ENCODE measurements at places on chromosomes 16 and 17.

GRCh38 chr17:15291674-15292361 is 26.7 kb upstream of the PMP22 start:
- DNase-seq = no peak

DNA sequence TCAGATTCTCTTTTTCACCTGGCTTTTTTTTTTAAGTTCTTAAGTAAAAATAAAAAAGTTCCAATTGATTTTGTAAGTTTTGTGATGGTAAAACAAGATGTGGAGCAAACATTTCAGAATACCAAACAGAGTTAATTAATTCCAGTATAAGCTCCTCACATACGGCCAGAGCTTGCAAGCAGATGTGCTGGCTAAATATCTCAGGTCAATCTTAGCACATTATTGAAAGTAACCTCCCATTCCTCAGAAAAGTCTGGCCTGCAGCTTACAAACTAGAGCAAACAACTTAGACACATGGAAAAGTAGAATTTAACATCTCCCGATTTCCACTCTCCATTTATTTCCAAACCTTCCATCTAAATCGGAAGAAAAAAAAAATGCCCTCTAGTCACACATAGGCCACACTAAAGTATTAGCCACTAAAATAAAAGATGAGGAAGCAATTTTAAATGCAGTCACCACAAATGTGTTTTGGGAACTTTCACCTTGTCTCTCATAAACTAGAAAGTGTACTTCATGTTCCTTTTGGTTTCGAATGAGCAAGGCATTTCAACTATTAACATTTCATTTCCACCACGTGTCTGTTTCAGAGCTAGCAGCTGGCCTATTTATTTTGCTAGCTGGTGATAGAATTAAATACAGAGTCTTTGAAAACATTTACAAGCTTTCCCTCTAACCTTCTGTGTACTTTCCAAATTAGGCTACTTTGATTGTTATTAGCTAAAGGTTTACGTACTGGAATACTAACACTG is 143.3 kb downstream of the STX8 start:
- DNase-seq = no peak

DNA sequence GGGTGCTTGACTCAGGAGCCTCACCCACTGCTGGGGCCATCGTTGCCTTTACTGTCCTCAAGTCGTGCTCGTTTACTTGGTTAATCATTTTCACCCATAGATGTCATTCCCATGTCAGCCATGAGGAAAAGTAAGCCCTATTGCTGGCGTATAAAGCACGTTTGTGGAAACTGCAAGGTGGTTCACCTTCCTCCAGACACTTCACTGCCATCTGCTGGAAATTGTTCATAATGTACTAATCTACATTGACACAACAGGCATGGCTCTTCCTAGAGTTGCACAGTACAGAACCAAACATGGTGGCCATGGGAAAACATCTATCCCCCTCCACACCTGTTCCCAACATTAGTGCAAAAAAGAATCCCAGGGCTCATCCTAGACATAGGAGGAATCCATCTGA is 116.6 kb downstream of the ZNF18 start:
- peak; percentile 15 for DNase-seq

DNA sequence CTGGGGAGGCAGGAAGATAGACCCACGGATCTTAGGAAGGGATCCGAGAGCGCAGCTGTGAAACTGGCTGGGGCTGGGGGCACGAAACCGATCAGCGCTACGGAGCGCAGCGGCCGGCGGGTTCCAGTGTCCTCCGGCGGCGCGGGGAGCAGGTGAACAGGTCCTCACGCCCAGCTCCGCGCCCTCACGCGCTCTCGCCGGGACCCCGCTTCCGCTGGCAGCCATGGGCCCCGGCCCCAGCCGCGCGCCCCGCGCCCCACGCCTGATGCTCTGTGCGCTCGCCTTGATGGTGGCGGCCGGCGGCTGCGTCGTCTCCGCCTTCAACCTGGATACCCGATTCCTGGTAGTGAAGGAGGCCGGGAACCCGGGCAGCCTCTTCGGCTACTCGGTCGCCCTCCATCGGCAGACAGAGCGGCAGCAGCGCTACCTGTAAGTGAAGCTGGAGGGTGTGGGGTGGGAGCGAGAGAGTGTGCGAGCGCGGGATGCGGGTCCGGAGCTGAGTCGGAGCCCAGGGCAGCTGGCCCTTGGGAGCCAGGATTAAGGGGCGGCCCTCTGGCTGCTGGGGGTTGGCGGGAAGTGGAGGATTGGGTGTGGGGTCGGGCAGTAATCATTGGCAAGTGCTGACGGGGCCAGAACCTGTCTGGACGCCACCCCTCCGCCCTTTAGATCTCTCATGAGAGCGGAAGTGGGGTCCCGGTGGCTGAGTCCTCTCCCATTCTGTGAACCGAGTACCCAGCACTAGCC is 479 bp downstream of the ITGA3 start:
- no peak for DNase-seq

DNA sequence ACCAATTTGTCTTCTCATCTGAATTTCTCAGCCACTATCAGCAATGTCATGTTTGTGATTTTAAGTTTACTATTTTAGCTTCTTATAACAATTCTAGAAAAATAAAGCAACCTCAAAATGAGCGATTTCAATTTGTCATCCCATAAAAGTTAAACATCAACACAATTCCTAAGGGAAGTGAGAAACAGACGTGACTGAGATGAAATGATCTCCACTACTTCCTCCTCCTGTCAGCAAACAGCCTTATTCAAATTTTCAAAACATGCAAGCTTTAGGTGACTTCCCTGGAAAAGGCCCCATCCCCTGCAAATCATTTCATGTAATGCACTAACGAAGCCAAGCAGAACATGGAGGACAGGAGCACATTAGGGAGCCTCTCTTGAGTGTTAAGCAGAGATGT is 64.9 kb downstream of the ZNF652 start:
- no peak for DNase-seq

DNA sequence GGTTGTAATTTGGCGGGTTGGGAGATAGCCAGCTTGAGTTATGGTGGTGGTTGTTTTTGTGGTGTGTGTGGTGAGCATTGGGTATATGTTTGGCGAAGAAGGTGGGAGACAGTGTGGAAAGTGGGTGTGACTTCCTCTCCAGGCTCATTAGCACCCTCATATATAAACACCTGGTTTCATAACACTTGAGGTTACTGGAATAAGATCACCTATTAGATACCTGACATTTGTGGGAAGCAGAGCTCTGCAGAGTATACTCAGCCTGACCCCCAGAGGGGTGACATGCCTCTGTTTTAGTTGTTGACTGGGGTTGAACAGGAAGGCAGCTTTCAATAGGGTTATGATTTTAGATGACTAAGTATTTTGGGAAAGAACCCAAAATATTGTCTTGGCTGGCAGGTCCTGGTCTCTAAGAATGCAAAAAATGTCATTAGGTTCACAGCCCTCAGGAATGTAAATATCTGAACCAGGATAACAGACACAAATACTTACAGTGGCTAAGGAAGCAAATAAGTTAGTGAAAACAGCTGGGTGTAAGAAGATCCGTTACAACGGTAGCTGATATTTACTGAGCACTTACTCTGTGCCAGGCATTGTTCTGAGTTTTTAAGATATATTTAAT is 18.3 kb upstream of the EFCAB13 start:
- DNase-seq = no peak

- peak; percentile 65 for DNase-seq
These were observed 45.2 kb downstream of the MYH13 start for GRCh38 chr17:10327640-10328039.

DNA sequence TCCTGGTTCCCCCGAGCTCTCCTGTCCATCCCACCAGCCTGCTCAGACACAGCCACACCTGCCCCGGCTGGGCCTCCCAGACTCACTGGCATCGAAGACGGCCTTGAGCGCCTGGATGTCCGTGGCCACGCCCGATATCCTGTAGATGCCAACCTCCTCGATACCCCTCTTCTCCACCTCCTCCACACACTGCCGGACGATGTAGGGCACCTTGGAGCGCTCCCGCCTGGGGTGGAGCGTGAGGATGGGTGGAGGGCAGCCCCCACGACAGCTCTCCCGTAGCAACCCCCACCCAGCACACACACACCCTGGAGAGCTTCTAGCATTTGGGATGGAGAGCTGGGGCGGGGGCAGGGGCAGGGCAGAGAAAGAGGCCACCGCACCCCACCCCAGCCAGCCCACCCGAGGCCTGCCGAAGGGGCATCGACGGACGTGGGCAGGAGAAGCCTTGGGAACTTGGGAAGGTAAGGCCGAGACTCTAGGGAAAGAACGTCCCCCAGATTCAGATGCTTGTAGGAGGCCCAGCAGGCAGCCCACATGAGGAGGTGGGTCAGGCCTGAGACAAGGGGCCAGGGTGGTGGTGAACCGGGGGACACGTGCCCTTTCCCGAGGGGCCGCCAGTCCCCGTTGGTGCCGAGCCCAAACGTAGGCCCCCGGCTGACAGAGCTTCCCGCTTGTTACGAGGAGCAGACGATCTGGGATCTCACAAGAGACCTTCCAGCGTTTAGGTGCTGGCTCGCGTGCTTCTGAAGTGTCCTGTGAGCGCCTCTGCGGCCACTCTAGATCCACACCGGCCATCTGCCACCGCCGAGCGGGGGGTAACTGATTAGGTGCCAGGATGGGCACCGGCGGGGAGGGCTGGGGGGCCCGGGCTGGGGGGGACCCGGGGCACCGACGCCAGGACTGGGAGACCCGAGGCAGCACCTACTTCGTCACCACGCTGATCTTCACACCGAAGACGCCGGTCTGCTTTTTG is 15.1 kb downstream of the TIMM22 start:
- no peak for DNase-seq

GRCh38 chr16:31351942-31352325 is 3.0 kb upstream of the ITGAX start:
- no peak for DNase-seq

- no peak for DNase-seq
These were observed 665 bp upstream of the MT1M start for GRCh38 chr16:56631832-56632155.

- DNase-seq = no peak
These were observed 7.4 kb downstream of the TELO2 start for GRCh38 chr16:1500465-1501150.

Data from hematopoietic multipotent progenitor cell treated with erythropoietin and hydrocortisone succinate and interleukin-3 and kit ligand, for 17 days (in vitro differentiated cells).